Stimulated activated CD4-positive, alpha-beta T cell treated with anti-CD3 and anti-CD28 coated beads, Interleukin-15, amount 100 ng/mL, for 1 hour (primary cell): ENCODE measurements at places on chromosomes 11 and 22.

DNA sequence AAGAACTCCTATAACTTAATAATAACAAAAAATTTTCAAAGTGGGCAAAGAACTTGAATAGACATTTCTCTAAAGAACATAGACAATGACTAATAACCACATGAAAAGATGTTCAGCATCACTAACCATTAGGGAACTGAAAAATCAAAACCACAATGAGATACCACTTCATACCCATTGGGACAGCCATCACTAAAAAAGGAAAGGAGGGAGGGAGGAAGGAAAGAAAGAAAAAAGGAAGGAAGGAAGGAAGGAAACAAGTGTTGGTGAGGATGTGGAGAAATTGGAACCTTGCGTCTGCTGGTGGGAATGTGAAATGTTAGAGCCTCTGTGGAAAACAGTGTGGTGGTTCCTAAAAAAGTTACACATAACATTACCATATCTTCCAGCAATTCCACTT, 55.8 kb downstream of the MS4A13 start:
- DNase-seq = no peak

- DNase-seq = no peak
These were observed 6.7 kb upstream of the NAV2 start for GRCh38 chr11:19705936-19706335.

GRCh38 chr11:10590218-10590915, 21.9 kb upstream of the LYVE1 start:
- DNase-seq = no peak

GRCh38 chr22:38724926-38725571, 19.3 kb downstream of the GTPBP1 start:
- no peak for DNase-seq

DNA sequence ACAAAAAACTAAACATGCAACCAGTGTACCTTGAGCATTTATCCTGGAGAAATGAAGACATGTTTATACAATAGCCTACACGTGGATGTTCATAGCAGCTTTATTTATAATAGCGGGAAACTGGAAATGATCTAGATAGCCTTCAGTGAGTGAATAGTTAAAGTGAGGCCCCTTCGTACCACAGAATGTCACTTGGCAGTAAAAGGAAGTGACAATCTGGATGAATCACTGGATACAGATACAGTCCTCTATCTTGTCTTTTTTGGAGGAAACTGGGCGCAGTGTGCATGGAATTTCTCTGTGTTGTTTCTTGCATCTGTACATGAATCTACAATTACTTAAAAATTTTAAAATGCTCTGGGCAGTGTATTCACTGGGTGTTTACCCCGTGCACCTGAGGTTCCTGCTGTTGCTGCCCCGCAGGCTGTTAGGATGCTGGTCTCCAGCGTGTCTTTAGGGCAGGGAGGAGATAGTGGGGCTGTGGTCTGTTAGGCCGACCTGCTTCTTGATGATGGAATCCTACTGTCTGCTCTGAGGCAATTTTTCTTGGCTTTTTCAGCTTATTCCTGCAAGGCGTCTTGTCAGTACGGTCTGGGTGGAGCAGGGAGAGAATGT, 23.2 kb downstream of the DERL3 start:
- no peak for DNase-seq

- DNase-seq = no peak
These were observed 7.0 kb downstream of the C11orf86 start for GRCh38 chr11:66981976-66982578.

DNA sequence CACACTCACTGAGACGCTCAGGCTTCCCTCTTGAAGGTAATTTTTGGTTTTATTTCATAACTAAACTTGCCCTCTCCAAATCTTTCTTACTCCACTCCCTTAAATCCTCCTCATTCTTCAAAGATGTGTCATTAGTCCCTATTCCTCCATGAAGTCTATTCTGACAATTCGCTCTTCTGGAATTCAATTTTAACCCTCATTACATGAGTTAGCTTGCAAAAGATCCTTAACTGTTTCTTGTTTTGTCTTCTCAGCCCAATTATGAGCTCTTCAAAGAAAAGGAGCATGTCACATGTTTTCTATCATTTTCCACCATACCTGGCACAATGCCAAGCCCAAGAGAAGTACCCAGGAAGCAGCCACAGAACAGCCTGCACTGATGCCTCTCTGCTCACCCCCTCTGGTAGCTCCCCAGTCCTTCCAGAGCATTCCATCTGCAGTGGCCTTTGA, 13.0 kb downstream of the GALNT18 start:
- DNase-seq = no peak
